Fibroblast of villous mesenchyme (primary cell): ENCODE measurements at places on chromosomes 2 and 18. TPM values are rescaled to one million over a fixed set of nuclear protein-coding genes. Genes with fewer than 3 reads are reported as not detected.

The IAH1 gene
- total RNA-seq = 66.9 and 70.9 TPM in 2 replicates

The CNGA3 gene
- total RNA-seq = not detected in 2 replicates

The MFSD6 gene
- total RNA-seq = 7.1 and 14.7 TPM in 2 replicates

The NDUFAF7 gene
- total RNA-seq = 9.7 and 13.0 TPM in 2 replicates

The COMMD1 gene
- 59.2 and 63.5 TPM in 2 replicates for total RNA-seq

The ERICH2 gene
- not detected in 2 replicates for total RNA-seq

The STARD6 gene
- total RNA-seq = 0.43 TPM in 1 of 2 replicates, not detected in the other
